NCI-H748 treated with DMSO at 0.1 percent for 48 hours (cell line): ENCODE measurements at places on chromosomes 3 and 15.

DNA sequence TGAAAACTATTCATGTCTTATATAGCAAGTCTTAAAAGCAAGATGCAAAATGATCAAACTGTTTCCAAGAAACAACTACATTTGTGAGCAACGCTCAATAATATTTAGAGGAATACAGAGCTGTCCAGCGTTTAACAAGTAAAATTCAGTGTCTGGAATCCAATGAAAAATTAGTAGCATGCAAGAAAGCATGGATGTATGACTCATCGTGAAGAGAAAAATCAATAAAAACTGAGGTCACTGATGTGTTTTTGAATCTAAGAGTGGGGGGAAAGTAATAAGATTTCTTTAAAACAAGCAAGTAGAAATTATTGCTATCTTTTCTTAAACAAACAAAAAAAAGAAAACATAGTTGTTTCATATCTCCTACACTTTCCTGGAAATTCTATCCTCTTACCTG is 600.3 kb upstream of the GOLIM4 start:
- no peak for DNase-seq

DNA sequence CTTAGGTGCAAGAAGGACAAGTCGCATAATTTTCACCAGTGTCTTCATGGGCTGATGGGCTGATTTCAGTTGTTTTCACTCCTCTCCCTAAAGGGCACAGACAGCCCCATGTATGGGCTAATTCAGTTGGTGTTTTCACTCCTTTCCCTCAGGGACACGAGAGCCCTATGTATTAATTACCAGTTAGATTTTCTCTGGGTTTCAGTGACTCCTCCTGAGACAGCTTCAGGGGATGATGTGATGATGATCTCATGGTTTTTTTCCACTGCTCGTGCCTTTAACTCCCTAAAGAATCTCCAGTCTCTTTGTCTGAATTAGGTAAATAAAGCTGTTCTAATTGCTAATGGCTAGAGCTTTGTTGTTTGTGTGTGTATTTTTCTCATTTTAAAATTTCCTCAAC is 9.9 kb downstream of the RAMAC start:
- no peak for DNase-seq

DNA sequence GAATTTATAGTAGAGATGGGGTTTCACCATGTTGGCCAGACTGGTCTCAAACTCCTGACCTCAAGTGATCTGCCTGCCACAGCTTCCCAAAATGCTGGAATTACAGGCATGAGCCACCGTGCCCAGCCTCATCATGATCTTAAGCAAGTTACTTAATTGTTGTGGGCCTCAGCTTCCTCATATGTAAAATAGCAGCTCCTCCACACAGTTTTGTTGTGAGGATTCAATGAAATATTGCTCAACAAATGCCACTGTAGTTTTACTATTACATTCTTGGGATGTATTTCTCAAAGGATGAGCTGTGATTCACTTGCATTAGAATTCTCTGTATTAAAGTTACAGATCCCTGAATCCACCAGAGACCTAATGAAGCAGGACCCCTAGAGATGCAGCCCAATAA is 168.8 kb downstream of the ADAMTS9 start:
- no peak for DNase-seq

DNA sequence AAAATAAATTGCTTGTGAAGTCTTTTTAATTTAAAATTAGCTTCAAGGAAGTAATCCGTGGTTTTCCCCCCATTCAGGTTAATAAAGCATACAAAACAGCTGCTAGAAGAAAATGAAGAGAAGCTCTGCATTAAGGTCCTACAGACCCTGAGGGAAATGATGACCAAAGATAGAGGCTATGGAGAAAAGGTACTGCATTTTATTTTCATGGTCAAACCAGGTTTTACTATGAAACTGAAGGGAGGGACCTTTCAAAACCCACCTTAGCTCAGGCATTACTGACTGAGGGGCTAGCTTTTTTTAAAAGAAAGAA is 218.5 kb downstream of the ITPR1 start:
- DNase-seq = no peak

GRCh38 chr3:67535006-67535405 is 119.4 kb downstream of the SUCLG2 start:
- no peak for DNase-seq

GRCh38 chr3:42668413-42668760 is 14.9 kb downstream of the ZBTB47 start:
- no peak for DNase-seq

- DNase-seq = no peak
Measured at GRCh38 chr3:158725348-158726011, 6.8 kb downstream of the RARRES1 start.

GRCh38 chr3:178455226-178455625 is 81.0 kb upstream of the KCNMB2 start:
- no peak for DNase-seq

- no peak for DNase-seq
Measured at GRCh38 chr3:184734903-184735701, 23.2 kb upstream of the MAGEF1 start.

GRCh38 chr3:183185696-183186095 is 23.2 kb upstream of the LAMP3 start:
- no peak for DNase-seq

- no peak for DNase-seq
Measured at GRCh38 chr3:190706582-190706981, 155.9 kb downstream of the GMNC start.

DNA sequence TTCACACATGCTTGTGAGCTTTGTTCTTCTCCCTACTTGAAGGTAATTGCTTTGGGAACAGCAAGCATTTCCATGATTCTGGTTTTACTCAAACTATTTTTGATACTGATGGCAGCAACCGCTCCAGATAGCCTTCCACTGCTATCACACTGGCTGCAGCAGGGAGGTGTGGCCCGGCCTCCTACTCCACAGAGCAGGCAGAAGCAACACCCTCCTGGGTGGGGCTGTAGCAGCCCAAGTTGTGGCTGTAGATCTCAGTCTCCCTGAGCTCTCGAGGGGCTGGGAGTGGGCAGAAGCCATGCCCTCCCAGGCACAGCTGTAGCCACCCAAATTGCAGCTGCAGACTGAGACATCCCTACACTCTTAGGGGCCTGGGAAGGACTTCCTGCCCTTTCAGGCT is 878.8 kb upstream of the GBE1 start:
- DNase-seq = no peak

DNA sequence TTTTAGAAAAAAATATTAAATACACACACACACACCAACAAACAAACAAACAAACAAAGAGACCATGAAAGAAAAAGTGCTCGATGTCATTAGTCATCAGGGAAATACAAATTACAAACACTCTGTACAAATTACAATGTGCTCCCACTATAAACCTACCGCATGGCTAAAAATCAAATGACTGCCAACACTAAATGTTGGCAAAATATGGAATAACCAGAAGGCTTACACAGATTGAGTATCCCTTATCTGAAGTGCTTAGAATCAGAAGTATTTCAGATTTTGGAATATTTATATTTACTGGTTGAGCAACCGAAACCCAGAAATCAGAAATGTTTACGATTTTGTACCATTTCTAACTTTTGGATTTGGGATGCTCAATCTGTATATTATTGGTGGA is 33.4 kb downstream of the CDV3 start:
- DNase-seq = no peak

- no peak for DNase-seq
Measured at GRCh38 chr3:36837089-36837488, 72.7 kb upstream of the DCLK3 start.

GRCh38 chr3:72177075-72178050 is 392.4 kb upstream of the PROK2 start:
- no peak for DNase-seq

GRCh38 chr15:73165844-73166243 is 113.6 kb downstream of the NEO1 start:
- no peak for DNase-seq

GRCh38 chr3:44117736-44118135 is 124.0 kb upstream of the TOPAZ1 start:
- DNase-seq = no peak

DNA sequence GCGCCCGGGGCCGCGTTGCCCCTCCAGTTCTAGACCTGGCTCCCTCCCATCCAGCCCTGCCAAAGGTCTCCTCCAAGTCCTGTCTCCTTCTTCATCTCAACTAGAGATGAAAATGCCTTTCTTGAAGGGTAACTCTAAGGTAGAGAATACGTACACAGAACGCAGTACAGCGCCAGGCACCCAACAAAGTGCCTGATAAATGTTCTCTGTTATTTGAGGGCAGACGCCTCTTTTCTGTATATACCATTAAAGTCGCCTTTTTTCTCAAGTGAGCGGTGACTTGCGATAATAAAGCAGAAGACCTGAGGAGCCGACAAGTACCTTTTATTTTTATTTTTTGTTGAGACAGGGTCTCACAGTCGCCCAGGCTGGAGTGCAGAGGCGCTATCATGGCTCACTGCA is 809 bp downstream of the CRTAP start:
- DNase-seq = no peak

- DNase-seq = no peak
Measured at GRCh38 chr3:38454178-38454883, 641 bp downstream of the ACVR2B start.

DNA sequence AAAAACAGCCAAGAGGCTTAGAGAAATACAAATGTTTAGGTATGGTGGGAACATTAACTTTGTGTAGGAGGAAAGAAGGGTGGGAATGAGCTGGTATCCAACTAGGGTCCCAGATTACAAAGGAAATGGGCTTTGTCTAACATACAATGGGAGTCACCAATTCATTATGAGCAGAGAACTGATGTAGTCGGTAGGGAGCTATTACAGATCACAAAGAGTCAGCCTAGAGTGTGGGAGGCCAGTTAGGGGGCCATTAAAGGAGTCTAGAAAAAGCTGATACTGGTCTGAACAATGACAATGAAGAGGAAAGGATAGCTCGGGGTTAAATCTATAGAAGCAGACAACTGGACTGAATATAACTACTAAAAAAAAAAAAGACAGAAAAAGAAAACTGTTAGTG is 15.5 kb downstream of the ANO10 start:
- no peak for DNase-seq

- DNase-seq = no peak
Measured at GRCh38 chr3:139260041-139260486, 83.8 kb upstream of the MRPS22 start.

GRCh38 chr15:80828796-80829195 is 49.6 kb downstream of the CEMIP start:
- DNase-seq = no peak

DNA sequence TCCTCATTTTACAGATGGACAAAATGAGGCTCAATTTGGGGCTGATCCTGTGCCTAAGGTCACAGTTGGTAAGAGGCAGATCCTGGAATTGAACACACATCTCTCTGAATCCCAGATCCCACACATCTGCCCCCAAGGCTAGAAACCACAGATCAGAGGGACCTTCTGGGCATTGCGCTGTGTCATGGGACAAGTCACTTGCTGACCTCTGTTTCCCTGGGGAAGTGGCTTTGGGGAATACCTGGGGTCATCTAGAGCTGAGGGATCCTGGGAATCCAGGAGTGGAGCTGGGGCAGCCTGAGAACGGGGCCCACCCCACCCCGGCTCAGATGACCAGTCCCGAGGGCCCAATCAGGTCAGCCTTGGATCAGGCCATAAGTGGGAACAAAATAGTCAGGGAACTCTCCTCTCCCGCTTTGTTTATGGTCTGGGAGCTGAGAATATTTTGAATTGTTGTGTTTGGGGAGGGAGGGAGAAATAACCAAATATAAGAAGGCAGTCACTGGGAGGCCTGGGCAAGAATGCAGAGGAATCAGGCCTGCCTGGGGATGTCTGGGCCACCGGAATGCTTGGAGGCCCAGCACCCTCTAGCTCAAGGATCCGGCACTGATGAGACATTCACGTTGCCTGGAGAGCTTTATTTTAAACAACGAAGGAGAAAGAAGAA is 8.8 kb upstream of the SLC6A6 start:
- no peak for DNase-seq
